HuH-7.5 (cell line): ENCODE measurements at places on chromosomes 2 and 18.
A peak's percentile ranks its signal among the peaks of the same experiment; 100 is the strongest.

DNA sequence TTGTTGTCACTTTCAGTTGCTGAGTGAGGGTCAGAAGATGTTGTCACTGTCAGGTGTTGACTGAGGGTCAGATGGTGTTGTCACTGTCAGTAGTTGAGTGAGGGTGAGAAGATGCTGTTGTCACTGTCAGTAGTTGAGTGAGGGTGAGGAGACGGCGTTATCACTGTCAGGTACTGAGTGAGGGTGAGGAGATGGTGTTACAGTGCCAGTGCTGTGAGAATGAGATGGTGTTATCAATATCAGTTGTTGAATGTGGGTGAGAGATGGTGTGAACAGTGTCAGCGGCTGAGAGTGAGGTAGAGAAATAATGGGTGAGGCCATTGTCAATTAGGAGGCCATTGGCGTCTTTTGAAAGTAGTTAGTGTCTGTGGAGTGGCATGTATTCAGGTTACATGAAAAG, 1.6 kb upstream of the ATP9B start:
- no peak for DNase-seq

DNA sequence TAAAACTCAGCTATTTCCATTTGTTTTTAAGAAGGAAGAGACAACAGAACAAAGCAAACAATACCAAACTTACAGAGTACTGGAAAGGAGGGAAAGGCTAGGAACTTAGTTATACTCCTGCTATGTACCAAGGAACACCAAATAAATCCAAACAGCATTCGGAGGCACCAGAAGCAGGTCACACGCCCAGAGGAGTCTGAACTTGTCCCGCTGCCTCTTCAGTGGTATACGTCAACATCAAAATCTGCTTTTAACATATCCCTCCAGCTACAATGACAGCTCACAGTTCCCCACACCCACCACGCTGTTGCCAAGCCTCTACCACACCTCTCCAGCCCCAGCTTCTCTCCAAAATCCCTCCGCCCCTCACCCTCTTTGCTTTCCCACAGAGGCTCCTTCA, 17.3 kb downstream of the C2orf76 start:
- DNase-seq, result no peak

GRCh38 chr2:51760441-51760840, 728.5 kb upstream of the NRXN1 start:
- no peak for DNase-seq

GRCh38 chr2:217108575-217109027, 248.7 kb upstream of the TNP1 start:
- DNase-seq, result no peak

DNA sequence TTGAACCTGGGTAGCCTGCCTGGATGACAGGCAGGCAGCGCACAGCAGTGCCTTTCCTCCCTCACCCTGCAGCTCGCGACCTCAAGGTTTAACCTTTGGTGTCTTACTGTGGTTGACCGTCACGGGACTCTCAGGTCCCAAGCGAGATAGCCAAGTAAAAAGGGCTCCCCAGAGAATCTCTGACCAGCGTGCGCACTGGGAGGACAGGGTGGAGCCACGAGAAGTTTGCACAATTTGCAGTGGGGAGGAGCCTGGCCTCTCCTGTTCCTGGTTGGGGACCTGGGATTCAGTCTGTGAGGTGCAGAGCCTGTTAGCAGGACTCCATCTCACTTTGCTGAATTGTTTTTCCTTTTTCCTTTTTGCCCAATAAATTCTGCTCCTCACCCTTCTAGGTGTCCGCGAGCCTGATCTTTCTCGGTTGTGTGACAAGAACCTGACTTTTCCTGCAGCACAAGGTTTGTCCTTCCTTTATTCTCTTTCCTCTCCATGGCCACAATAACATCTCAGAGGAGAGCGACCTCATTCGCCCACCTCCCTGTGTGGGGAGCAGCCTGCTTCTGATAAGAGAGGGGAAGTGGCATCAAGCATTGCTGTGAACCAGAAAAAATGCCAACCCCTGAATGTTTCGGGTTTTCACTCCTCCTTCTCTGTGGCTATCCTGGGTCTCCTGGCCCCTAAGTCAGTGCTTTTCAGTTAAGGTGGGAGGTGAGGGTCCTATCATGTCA, 36.2 kb downstream of the POU3F3 start:
- DNase-seq, result no peak

DNA sequence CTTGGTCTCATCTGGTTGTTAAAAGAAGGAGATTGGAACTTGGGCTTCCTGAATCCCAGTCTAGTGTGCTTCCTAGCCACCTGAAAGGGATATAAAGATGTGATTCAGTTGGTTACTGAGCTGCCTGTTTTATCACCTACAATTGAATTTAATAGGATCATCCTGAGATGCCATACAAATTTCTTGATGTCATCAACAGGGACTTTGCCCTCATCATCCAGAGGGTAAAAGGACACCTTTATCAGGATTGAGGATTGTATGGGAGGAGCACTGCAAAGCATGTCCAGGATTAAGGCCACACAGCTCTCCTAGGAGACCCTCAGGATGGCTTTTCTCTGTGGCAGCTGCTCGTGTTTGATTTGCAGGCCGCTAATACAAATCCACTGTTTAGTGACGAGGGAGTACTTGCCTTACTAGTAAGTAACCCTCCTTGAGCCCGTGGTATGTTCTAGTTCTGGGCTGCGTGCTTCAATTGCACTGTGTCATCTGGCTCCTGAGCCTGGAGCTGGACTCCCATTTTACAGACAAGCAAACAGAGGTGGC, 28.6 kb downstream of the SH3RF3 start:
- DNase-seq, result no peak

DNA sequence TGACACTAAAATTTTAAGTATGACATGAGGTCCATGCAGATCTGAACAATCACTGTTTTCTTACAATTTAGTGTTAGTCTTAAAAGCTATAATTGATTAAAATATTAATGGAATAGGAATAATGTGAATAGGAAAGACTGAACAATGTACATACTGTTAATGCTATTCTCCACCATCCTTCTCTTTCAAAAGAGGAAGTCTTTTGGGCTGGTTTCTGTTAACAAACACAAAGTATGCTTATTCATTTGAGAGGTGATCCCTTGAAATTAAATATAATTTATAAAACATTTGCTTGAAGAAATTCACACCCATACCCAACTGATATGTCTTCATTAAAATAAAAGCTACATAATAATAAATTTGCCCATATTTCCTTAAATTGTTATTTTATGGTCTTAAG, 2.3 kb downstream of the STPG4 start:
- no peak for DNase-seq

DNA sequence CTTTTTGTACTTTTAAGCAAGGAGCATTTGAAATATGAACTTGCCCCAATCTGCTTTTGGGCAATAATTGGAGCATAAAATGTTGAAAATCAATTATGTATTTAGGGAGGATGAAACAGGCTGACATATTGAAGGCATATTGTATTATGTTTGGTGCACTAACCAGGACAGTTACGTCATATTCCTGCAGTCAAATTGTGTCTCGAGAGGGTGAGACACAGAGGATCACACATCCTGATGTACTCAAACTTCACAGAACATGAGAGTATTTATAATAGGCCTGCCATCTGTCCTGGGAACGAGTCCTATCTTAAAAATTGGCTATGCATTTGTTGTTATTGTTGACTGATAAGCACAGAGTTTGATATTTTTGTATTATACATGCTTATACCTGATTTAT, 44.7 kb downstream of the TANC1 start:
- no peak for DNase-seq

DNA sequence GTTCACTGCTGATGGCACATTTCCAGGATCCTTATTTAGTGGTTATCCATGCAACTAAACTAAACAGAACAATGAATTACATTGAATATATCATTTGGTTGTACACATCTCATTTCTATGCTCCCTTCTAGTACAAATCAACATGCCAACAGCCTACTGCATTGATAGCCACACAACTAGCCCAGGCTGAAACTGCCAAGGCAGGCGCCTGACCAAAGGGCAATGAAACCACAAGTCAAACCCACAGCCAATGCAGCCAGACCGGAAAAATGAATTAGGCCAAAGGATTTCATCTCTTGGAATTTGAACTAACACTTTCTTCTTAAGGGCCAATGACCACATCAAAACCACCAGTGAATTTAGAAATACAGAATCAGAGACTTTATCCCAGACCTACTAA, 196.4 kb downstream of the NOL4 start:
- DNase-seq, result no peak

- peak; percentile 36 for DNase-seq
Measured at GRCh38 chr2:25341011-25341727, 556 bp downstream of the DNMT3A start.

DNA sequence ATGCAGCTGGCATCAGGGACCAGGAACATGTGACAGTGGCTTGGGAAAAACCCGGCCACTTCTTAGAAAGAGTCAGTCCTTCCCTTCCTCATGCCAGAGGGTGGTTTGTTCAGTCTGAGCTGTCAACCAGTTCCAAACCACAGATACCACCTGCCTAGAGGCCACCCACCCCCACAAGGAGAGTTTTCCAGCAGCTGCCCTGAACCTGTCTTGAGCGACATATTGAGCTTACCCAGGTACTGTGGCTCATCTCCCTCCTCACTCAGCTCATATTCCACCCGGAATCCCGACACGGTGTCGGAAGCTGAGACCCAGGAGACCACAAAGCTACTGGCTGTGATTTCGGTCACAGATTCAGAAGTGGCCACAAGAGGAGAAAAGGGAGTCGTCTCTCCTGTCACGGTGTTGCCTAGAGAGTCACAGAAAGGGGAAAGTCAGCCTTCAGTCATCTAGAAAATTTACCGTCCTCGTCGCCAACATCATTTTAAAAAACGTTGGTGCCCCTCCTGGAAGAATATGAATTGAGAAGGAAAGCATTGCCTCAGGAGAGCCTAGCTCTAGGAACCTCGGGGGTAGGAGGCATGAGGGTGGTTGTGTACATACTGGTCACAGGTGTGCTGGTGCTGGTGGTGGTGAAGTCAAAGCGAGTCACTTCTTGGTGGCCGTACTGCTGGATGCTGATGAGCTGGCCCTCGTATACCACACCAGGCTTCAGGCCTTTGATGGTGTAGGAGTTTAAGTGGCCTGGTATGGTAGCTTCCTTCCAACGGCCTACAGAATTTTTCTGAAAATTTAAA, 26.3 kb downstream of the FN1 start:
- DNase-seq, result no peak

DNA sequence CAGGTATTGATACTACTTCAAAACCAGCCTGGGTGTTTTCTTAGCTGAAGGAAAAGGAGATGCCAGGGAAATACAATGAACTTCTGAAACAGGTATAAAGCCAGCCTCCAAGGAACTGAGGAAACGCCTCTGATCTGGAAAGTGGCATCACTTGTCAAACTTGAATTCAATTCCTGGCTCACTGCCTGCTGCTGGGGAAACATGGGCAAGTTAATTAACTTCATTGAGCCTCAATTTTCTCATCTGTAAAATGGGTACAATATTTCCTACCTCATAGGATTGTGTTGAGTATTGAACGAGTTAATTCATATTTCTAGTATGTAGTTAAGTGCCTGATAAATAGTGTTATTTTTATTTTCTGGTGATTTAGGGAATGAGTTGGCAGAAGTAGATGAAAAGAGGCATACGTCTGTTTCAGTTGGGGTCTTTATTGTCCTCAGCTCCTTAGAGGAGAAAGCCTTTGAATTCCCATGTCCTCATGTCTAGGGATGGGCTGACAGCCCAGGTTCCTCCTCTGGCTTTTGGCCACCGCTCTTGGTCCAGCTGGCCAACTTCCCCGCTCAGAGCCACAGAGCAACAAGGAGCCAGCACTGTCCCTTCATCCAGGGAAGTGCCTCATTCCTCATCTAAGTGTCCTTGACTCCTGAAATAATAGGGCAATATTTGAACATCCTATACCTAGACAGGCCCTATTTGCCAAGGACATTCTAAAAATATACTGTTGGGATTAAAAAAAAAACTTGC, 210.5 kb upstream of the GATA6 start:
- no peak for DNase-seq

DNA sequence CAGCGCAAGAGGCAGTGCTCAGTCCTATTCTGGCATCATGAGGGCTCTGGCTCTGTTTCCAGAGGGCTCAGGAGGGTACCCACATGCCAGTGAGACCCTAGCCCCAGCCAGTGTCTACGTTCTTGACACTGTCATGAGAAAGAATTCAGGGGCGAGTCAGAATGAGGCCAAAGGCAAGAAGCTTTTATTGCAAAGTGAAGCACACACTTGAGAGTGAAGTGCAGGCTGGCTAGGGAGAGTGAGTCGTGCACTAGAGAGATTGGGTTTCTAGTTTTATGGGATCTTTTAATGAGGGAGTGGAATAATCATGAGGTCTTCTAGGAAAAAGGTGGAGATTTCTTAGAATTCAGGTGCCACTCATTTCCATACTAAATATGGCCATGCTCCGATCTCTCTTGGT, 164.1 kb downstream of the DCDC2C start:
- no peak for DNase-seq

GRCh38 chr2:19857806-19858205, 44.0 kb downstream of the TTC32 start:
- no peak for DNase-seq

DNA sequence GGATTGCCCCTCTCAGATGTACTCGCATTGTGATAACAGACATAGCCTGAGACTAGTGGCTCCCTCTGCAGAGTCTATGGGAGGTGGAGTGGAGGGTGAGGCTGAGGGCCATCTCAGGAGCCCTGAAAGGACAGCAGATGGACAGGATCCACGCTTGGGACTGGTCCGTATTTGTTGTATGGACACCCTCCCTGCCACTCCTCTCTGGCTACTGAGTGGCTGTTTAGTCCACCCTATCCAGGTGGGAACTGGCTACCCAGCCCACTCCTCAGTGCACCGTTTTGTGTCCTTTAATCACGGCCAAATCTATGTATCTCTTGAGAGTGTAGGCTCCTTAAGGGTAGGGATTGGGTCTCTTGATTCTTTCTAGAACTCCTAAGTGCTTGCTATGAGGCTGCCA, 4.5 kb upstream of the GLI2 start:
- DNase-seq, result no peak

- no peak for DNase-seq
Measured at GRCh38 chr2:232042911-232043574, 81.5 kb downstream of the DIS3L2 start.

GRCh38 chr18:13800505-13801259, 23.3 kb upstream of the MC5R start:
- DNase-seq, result peak; percentile 83

DNA sequence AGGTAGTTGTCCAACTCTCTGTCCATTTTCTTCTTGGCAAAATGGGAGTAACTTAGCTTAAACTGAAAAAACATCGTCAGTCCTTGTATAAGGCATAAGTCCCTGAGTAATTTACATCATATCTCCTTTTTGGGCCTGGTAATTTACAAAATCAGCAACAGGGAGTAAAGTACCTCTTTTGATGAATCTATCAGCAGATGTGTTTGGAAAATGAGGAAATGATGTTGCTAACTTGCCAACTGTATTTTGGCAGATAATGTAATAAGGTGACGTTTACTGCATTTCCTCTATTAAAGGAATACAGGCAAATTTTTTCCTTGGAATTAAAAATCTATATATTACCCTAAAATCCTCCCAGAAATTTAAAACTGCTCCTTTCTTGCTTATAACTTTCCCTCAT, 29.2 kb downstream of the ANKRD44 start:
- DNase-seq, result no peak
